Stimulated activated CD4-positive, alpha-beta T cell treated with anti-CD3 and anti-CD28 coated beads, Interleukin-1b, Interleukin-23, amount 100 ng/mL, for 48 hours (primary cell): ENCODE measurements at places on chromosomes 16 and 17.

- DNase-seq, result no peak
Measured at GRCh38 chr17:77948690-77949114, 9.8 kb upstream of the TNRC6C start.

DNA sequence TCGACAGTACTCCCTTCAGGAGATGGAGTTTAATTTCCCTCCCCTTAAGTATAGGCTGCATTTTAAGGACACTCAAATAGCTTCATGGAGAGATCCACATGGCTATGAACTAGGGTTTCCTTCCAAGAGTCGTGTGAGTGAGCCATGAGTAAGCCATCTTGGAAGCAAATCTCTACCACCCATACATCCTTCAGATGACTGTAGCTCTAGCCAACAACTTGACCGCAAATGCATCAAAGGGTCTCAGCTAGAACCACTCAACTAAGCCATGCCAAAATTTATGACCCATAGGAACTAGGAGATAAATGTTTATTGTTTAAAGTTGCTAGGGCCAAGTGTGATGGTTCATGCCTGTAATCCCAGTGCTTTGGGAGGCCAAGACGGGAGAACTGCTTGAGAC lies 43.4 kb downstream of the METTL16 start:
- no peak for DNase-seq

DNA sequence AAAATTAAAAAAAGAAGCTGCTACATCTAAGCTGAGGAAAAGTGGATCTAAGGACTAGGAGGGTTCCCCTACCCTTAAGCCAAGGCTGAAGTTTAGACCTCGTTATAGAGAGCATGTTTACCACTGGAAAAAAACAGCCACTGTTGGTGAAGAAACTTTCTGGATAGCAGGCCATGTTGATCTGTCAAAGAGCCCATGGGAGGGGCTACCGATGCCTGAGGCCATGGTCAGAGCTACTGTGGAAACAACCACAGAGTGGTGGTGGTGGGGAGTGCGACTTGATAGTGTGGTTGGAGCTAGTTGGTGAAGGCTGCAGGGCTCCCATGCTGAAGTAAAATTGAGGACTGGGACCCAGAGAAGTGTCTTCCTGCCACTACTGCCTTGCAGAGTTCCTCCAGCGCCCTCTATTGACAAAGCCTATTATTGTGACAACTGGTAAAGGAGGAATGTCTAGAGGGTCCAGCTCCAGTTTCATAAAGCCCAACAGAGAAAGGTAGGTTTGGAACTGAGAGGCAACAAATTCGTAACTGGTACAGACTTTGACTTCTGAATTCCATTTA lies 12.7 kb upstream of the FAM20A start:
- no peak for DNase-seq

DNA sequence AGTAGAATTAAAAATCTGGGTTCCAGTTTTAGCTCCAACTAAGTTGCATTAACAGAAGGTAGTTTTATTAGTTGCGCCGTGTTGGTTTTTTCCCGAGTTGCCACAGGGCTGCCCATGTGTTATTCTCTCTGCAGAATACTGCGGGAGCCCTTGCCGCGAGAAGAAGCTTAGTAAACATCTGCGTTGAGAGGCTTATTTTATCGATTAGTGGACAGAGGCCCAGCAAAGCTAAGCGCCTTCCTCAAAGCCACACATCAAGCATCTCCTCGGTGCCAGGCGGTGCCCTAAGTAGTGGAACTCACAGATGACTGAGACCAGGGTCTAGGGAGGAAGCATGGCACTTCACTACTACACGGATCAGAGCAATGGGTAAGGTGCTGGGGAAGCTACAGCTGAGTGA lies 212.3 kb upstream of the IRX5 start:
- DNase-seq, result no peak

DNA sequence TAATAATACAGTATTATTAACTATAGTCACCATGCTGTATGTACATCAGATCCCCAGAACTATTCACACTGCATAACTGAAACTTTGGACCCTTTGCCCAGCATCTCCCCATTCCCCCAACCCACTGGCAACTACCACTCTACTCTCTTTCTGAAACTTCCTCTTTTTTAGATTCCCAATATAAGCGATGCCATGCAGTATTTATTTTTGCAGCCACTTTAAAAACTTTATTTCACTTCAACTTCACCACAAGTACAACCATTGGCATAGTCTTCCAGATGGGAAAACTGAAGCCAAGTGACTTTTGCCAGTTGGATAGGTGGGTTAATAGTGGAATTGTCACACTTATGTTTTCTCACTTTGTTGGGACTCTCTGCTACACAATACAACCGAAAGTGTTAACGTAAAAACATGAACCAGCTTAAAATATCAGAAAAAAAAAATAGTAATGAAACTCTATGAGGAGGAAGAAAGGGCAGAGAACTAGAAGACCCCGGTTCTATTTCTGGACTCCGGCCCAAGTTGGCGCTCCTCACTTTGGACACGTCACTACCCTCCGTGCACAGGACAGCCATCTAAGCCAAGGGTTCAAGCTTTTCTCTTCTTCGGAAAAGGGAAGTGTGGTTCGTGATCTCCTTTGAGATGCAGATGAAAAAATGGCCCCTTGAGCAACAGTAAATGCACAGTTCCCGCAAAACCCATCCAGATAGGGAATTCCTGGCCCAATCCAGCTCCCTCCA lies 743 bp downstream of the SHCBP1 start:
- peak; percentile 3 for DNase-seq

- DNase-seq, result no peak
Measured at GRCh38 chr17:67672592-67673335, 45.0 kb upstream of the NOL11 start.

- no peak for DNase-seq
Measured at GRCh38 chr17:79739148-79740062, 8.7 kb downstream of the ENPP7 start.

DNA sequence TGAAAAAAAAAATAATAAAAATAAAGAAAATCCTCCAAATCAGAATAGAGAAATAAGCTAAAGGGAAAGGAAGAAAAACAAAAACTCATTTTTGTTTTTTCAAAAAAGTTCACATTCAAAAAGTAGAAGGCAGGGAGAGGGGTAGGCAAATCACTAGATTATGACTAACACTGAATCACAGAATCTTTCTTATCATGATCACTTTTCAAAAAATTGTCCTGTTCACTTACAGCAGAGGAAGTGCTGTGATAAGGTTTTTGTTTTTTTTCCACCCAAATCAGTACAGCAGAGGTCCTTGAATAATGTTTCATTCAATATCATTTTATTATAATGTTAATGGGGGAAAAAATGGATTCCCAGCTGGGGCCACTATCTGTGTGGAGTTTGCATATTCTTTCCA lies 106.4 kb downstream of the CA4 start:
- DNase-seq, result no peak

DNA sequence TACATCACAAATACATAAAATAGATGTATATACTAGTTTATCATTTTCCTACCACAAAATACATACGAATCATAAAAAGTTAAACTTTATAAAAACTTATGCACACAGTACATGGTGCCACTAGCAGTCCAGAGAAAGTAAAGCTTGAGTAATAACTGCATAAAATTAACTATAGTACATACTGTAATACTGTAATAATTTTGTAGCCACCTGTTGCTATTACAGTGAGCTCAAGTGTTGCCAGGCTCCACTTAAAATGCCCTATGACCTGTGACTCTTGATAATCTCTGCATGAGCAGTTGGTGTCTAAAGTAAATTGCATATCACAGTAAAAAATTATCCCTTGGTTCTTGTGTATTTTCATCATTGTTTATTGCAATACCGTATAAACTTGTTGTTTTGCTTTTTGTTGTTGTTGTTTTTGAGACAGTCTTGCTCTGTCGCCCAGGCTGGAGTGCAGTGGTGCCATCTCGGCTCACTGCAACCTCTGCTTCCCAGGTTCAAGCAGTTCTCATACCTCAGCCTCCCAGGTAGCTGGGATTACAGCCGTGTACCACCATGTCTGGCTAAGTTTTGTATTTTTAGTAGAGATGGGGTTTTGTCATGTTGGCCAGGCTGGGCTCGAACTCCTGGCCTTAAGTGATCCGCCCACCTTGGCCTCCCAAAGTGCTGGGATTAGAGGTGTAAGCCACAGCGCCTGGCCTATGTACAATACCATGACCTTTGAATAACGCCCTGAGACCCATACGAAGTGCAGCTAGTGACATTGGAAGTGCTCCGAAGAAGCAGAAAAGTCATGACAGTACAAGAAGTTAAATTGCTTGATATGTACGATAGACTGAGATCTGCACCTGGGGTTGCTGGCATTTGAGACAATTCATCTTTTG lies 6.6 kb downstream of the LUC7L3 start:
- DNase-seq, result no peak

GRCh38 chr16:56517206-56517605 lies 2.6 kb downstream of the BBS2 start:
- DNase-seq, result no peak

GRCh38 chr17:7328840-7329373 lies at the start of gene NEURL4:
Gene NEURL4, minus strand, starts transcription at chr17:7329335. Its CDS starts 23 bp downstream, at chr17:7329312.
- no peak for DNase-seq

DNA sequence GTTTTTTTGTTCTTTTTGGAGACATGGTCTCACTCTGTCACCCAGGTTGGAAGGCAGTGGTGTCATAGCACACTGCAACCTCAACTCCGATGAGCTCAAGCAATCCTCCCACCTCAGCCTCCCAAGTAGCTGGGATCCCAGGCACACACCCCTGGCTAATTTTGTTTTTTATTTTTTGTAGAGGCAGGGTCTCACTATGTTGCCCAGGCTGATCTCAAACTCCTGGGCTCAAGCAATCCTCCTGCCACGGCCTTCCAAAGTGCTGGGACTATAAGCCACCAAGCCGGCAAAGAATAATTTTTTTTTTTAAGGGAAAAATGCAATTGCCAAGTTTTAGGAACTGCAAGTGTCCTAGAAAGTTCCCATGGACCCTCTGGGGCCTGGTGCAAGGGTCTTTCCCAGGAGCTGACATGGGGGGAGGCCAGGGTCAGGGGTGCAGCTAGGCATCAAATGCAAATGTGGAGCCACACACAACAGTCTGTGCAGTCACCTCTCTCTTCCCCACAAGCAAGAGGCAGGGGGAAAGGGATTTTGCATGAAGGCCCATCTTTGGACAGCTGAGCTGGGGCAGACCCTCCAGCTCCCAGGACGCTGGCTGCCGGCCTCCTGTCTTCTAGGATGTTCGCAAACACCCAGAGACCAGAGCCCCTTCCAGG lies 20.1 kb upstream of the BCAR1 start:
- no peak for DNase-seq

GRCh38 chr17:51154176-51154575 lies 817 bp downstream of the NME1 start:
- no peak for DNase-seq

- DNase-seq, result no peak
Measured at GRCh38 chr16:5015351-5015750, 18.4 kb downstream of the NAGPA start.

GRCh38 chr16:79390481-79391051 lies 210.0 kb downstream of the MAF start:
- no peak for DNase-seq

- no peak for DNase-seq
Measured at GRCh38 chr16:71491054-71491453, 1.9 kb upstream of the ZNF19 start.

DNA sequence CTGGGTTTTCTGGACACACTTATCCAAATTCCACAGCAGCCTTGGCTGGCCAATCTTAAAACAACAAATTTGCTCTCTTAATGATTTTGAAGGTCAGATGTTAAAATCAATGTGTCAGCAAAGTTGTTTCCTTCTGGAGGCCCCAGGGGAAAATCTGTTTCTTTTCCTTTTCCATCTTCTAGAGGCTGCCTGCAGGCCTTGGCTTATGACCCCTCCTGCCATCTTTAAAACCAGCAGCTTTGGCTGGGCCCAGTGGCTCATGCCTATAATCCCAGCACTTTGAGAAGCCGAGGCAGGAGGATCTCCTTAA lies 3.0 kb downstream of the LGALS9 start:
- DNase-seq, result no peak

GRCh38 chr17:82370471-82371332 lies 863 bp upstream of the UTS2R start:
- DNase-seq, result peak; percentile 23

DNA sequence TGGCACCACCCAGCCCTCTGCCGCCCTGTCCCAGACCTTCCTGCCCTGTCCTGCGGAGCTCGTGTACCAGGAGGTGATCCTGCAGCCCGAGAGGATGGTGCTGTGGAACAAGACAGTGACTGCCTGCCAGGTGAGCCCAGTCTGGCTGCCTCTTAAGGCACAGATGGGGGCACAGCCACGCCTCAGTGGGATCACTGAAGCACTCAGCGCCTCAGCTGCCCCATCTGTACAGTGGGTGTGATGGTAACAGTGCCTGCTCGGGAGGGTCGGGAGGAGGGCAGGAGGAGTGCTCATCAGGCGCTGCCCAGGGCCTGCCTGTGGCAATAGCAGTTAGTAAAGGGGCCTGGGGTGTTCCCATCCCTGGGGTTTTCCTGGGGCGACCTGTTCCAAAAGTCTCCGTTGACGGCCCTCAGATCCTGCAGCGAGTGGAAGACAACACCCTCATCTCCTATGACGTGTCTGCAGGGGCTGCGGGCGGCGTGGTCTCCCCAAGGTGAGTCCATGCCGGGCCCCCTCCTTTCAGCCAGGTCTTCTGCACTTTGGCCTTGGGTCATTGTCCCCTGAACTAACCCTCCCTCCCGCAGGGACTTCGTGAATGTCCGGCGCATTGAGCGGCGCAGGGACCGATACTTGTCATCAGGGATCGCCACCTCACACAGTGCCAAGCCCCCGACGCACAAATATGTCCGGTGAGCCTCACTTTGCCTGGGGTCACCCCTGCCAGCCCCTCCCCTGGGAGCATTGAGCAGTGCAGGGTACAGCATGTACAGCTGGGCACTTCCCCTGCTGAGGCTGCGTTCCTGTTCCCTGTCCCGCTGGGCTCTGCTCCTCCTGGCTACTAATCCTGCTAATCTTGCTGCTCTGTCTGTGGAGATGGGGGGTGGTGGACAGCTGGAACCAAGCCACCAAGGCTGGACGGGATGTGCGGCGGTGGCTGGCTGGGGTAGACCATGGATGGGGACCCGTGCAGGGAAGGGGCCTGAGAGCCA lies 4.5 kb upstream of the TCAP start:
- no peak for DNase-seq

DNA sequence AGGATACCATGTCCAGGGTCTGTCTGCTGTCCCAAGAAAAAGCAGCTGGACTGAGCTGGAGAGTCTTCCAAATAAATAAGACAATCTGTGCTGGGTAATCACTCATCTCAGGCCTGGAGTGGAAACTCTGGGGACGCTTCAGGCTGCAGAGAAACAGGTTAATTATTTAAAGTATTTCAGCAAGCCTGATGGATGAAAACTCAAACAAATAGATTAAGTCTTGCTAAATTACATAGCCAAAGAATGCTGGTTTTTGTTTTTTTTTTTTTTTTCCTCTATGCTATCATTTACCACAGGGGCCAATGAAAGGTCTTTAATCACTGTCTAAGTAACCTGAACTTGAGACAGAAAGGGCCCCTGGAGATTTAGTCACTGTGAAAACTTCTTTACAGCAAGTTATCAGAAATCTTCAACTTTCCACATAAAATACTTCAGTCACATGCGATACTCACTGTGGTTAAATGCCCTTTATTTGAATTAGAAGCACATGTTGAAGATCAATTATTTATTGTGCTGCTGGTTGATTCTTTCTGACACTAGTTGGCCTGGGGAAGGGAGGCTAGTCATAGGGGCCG lies 31.0 kb upstream of the KCNJ2 start:
- DNase-seq, result no peak
